ENCODE measurements at places on chromosomes 5 and 9.

DNA sequence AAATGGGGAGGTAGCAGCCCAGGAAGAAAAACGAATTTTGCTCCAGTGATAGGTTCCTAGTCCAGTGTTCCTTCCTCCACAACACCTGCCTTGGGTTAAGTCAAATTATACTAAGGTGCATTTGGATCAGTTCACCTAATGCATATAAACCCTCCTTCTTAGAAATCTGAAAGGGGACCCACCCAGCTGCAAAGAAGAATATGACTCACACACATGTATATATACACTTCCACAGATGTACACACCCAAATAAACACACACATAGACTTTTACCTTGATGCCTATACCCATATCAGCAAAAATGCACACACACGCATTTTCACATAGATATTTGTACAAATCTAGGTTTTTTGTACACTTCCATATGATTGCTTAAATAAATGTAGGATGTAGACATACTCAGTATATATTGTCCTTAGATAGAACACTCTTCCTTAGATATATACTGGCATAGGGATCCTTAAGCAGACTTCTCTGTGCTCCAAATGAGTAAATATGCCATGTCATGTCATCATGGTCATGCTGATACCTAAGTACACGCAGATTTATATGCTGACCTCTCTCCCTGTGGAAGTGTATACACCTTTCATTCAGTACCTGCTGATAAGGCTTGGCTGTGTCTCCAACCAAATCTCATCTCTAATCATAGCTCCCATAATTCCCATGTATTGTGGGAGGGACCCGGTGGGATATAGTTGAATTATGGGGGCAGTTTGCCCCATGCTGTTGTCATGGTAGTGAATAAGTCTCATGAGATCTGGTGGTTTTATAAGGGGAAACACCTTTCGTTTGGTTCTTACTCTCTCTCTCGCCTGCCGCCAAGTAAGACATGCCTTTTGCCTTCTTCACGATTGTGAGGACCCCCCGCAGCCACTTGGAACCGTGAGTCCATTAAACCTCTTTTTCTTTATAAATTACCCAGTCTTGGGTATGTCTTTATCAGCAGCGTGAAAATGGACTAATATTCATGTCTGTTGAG, 10.2 kb downstream of the ADRB2 start:
- DNase-seq = no peak

DNA sequence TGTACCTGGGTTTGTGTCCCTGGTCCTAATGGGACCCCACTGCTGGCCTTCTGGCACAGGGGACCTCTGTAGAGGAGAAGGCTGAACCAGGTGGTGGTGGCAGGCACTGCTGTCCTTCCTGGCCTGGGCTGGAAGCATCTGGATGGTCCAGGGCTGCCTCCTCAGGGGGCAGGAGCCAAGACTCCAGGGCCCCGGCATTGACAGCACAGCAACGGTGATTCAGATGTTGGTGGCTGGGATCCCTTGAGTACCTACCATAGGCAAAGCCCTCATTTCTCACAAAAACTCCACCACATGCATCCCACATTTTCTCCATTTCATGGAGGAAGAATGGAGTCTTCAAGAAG, 15.0 kb downstream of the FGD3 start:
- no peak for DNase-seq

DNA sequence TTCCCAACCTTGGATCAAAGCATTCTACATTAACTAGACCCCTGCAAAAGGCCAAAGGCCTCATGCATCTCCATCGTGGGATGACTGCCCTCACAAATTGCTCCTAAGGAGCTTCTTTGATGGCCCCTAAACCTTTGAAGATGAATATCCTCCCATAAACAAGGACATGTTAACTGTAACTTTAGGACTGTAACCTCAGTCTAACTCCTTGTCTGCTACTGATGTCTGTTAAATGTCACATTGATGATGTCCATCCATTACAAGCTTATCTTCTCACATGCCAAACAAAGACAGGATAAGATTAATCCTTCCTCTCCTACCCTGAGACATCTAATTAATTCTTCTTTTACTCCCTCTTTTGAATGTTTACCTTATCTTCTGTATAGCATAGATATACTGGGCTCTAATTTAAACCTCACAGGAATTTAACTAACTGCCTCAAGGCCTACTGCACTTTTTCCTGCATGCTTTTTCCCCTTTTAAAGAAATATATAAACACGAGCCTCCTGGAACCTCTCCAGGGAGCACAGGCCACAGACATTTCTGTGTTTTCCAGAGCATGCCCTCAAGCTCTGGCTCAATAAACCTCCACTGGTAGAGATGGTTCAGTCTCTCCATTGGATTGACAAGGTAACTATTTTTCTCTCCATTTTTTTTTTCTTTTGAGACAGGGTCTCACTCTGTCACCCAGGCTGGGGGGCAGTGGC, 90.6 kb upstream of the SLC25A48 start:
- no peak for DNase-seq

DNA sequence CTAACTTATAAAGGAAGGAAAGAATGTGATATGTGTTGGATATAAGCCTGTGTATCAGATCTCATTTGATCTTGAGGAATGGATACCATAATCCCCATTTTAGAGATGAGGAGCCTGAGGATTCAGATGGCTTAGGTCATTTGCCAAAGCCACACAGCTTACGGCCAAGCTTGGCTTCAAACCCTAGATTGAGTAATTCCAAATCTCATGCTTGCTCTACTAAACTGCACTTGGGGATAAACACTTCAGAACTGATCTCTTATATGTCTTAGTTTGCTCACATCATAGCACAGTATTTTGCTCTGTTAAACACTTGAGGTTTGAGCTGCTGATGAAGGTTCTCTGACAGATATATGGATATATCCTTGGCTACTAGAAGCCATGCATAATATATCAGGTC, 504.4 kb downstream of the NTRK2 start:
- no peak for DNase-seq

- no peak for DNase-seq
These were observed 33.1 kb upstream of the ADRB2 start for GRCh38 chr5:148793261-148793660.

- DNase-seq = no peak
These were observed 1915.8 kb upstream of the CDH6 start for GRCh38 chr5:29277642-29278041.

GRCh38 chr5:139077899-139078298, 120.3 kb downstream of the SIL1 start:
- no peak for DNase-seq

- DNase-seq = no peak
These were observed 407.4 kb upstream of the TLE4 start for GRCh38 chr9:79164406-79164805.

DNA sequence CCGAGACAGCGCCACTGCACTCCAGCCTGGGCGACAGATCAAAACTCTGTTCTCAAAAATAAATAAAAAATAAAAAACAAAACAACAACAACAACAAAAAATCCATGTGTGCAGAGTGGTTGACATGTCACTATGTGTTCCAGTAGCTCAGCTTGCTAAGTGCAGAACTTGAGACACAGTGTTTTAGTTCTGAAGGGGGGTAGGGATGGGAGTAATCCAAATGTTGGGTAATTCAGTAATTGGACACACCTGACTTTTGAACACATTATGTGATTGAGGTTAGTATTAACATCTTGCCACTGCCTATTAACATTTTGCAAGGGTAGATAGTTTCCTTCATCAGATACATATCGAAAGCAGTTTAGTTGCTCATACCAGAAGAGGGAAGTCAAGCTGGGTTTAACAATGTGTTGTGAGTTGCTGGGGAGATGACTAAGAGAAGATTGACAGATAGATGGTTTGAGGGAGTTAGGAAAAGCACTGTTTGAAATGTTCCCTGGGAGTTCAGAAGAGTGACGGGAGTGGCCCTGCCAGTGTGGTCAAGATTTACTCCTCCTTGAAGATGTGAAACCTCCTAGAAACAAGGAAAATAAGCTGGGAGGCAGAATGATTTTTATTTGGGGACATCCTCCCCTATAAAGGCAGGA, 928 bp downstream of the HACD4 start:
- DNase-seq = no peak

DNA sequence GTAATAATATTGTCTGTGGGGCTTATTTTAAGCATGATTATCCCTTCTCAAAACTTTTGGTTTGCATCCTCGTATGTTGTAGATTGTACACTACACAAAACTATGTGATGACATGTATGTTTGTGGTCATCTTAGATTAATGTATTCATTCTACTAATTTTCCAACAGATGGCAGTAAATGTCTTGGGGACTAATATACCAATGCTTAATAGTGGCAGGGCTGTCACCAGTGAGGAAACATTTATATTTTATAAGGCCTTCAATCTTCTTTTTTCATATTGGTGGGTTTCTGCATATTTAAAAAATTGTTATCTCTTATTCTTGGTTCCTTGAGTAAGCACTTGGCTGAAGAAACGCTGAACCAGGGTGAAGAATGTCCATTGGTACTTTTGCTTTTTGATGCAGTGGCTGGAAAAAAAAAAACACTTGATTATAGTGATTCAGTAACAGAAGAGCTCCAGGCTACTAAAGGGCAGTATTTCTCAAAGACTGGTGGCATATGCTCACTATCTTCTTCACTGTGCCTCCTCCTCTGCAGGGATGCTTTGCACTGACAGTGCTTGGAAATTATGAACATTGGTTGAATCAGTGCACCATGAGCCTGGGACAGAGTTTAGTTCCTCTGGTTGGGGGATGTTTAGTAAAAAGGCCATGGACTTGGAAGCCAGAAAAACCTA, 530.3 kb downstream of the RASEF start:
- no peak for DNase-seq

DNA sequence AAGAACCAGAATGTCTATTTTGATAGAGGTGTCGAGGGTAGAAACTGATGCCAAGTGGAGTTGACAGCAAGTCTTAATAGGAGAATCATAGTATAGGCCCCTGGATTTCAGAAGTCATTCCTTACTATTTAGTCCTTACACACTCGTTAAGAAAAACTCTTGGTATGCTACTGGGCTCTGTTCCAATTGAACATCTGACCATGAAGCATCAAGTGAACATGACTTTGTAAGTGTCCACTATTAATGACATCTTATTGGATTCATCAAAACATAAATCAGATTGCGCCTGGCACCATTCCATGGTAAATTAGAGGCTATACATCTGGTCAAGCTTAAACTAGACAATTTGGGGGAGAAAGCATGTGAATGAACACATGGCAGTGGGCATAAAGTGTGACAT, 1056.5 kb upstream of the EDIL3 start:
- no peak for DNase-seq

DNA sequence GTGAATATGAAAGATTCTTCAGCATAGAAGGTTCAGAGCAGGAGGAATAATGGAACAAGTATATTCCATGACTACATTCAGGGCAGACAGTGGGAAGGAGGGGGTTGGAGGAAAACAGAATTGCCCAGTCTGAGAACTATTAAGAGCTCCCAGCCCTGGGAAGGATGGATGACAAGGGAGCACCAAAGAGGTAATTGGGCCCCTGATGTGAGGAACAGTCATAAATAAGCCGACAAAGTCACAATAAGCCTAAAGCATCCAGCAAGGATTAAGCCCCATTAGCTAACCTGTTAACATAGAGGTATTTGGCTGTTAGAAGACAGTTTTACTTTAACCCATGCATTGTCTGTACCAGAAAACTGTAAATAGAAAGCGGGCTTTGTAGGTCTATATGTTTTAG, 348.7 kb upstream of the SEMA6A start:
- no peak for DNase-seq

DNA sequence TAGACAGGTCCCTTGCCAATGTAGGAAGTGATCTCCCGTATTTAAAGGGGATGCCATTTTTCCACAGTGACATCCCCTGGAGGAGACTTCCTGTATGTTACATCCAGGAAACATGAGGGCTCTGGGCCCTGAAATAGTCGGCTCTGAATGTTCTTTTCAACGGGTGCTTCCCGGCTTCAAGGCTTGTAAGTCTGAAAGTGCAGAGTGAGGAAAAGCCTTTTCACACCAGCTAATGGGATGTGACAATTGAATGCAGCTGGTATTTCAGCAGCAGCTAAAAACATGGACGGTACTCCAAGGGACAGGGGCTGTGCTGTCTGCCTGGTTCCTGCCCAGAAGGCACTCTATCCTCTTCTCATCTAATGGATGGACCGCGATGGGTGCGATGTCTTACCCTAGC, 1.4 kb downstream of the IL9 start:
- DNase-seq = no peak

DNA sequence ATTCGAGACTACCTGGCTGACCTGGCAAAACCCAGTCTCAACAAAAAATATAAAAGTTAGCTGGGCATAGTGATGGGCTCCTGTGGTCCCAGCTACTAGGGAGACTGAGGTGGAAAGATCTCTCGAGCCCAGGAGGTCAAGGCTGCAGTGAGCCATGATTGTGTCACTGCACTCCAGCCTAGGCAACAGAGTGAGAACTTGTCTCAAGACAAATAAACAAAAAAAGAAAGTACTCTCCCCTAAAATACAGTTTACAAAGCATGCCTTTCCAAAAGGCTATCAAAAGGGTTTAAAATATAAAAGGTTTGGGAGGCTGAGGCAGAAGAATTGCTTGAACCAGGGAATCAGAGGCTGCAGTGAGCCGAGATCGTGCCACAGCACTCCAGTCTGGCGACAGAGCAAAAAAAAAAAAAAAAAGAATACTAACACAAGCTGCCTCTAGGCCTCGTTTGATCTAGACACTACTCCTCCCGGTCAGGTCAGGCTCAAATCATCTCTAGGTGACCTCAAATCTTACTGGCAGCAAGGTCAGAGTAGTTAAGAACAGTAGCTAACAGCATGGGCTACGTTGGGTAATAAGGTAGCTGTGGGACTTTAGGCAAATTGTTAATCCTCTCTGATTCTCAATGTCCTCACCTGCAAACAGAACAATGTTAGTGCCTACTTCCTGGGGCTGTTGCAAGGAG, 9.3 kb downstream of the NAIF1 start:
- no peak for DNase-seq

DNA sequence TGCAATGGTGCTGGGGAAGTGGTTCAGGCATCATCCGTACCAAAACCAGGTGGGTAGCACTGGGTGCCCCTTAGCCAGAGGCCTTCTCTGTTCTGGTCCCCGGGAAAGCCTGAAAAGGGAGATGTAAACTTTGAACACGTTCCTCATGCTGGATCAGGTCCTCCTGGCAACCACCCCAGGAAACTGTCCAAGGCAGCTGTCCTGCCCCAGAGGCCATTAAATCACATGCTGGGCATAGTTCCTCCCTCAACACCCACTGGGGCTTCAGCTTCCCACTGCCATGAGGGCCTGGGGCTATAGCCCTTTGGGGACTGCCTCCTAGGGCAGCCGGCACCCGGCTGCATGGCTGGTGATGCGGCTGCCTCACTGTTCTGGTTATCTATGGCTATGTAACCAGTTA, 228.9 kb upstream of the MVB12B start:
- no peak for DNase-seq

DNA sequence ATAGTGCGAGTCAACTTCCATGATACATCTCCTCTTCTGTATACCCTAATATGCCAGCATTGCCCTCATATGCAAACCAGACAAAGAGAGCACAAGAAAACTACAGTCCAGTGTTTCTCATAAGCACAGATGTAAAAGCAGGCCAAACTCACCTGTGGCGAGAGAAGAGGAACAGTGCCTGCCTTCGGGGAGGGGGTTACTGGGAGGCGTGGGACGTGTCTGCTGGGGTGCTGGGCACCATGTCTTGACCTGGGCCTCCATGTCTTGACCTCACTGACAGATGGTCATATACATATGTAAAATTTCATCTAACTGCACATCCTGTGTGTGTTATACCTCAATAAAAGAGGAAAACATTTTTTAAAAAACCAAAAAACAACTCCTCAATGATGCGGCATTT, 159.3 kb upstream of the PPP1R26 start:
- no peak for DNase-seq

Data from activated naive CD4-positive, alpha-beta T cell (primary cell).